Stimulated activated CD4-positive, alpha-beta T cell treated with anti-CD3 and anti-CD28 coated beads, TNF-alpha, amount 100 ng/mL, for 24 hours (primary cell): ENCODE measurements at places on chromosomes 7 and 10.

GRCh38 chr10:132245056-132245455, 58.3 kb downstream of the DPYSL4 start:
- no peak for DNase-seq

- DNase-seq: no peak
These were observed 128.3 kb downstream of the NEBL start for GRCh38 chr10:20768843-20769242.

DNA sequence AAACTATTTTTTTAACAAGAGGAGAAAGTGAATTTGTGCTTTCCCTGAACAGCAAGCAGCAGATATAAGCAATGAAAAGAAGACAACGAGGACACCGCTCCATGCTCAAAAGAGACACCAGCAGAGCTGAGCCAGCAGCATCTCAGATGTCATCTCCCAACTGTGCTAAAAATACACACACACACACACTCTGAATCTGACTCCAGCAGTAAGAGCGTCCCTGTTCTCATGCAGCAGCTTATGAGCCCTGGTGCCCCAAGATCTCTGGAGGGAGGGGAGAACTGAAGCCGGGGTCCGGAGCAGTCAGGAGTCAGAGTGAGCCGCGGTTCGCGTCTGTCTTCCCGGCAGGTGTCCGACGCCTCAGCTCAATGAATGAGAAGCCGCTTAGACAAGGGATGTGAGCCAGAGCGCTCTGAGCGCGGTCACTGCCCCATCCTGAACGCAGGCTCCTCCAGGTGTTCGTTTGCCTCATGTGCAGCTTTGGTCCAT, 49.2 kb downstream of the SVIL start:
- DNase-seq: no peak

- no peak for DNase-seq
These were observed 247.5 kb downstream of the KLF6 start for GRCh38 chr10:3537518-3537917.

DNA sequence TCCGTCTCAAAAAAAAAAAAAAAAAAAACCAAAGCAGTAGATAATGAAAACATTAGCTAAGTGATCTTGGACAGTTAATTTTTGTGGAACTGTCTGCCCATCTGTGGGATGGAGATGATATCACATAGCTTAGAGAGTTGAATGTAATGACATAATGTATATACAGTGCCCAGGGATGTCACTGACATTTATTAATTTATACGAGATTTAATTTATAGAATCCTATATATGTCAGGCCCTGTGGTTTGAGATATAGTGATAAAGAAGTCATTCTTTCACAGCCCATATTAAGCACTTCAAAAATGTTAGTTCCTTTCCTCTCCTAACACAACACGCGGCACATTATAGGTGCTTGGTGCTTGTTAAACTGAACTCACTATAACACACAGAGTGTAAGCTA, 4.0 kb downstream of the ENO4 start:
- DNase-seq: no peak

- DNase-seq: no peak
These were observed 49.0 kb upstream of the CALD1 start for GRCh38 chr7:134730411-134730829.

GRCh38 chr7:69213878-69214277, 384.4 kb upstream of the AUTS2 start:
- no peak for DNase-seq

GRCh38 chr10:34912771-34913170, 97.7 kb upstream of the PARD3 start:
- DNase-seq: no peak

DNA sequence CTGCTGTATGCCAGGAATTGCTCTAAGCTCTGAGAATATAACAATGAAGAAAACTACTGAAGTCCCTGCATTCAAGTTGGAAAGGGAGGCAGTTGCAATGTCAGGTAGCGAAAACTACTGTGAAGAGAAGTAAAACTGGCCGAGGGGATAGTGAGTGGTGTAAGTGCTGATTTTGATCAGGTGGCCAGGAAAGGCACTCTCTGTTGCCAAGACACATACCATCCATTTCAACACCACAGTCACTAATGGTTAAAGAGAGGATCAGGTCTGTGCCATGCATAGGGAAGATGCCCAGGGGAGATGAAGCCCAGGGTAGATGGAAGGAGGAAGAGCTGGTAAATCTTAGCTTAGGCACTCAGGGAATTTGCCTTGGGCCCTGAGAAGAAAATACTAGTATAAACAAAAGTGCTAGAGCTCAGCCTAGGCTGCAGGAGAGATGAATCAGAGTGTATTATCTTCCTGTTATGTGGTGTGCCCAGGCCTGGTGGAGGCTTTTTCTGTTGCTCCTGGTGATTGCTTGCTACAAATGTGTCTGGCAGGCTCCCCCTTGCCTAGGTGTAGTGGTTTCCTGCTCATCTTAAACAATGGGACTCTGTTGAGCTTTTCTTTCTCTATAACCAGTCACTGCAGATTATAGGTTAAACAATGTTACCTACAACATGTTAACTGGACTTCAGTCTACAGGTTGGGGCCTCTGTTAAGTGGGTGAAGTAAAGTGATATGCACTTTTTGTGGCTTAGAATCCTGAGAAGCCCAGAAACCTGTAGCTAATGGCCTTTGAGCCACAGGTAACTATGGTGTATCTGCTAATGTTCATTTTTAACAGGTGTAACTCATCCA, 125.5 kb downstream of the LRRC4 start:
- DNase-seq: no peak

DNA sequence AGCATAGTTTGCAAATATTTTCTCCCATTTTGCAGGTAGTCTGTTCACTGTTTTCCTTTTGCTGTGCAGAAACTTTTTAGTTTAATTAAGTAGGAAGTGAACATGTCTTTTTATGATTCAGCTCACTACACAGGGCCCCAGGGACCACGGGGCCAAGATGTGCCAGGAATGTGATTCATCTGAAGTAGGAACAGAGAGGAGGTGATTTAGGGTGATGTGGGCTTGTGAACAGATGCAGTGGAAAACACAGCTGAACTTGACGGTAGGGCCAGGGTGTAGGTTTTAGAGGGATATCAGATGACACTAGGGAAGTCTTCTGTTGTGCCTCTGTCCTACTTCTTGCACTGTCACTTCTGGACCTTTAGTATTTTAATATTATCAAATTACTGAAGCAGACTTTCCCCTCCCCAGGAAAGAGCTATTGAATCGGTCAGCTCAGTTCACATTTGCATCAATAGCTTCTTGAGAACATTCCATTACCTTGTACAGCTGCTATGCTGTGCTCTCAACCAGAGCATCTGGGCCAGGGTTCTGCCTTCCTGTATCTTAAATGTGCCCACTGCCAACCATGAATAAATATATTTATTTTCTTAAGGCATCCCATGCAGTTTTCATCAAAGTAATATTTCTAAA, 96.9 kb downstream of the OSBPL3 start:
- no peak for DNase-seq

DNA sequence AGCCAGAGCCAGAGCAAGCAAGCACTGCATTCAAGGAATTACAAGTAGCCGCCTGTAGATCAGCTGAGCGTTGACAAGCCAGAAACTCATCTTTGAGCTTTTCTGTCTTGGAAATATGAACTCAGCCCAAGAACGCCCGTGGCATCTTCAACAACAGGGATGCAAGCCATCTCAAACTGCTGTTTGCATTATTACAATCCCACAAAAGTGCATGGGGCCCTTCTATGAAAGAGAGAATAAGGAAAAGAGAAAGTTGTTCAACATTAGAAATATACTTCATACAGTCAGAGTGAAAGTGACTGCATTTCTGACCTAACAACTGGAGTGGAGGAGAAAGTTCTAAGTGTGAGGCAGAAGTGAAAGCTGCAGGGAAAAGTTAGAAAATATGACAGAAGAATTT, 6.5 kb downstream of the SGCE start:
- DNase-seq: no peak

GRCh38 chr10:115814542-115814941, 458.5 kb downstream of the GFRA1 start:
- no peak for DNase-seq

DNA sequence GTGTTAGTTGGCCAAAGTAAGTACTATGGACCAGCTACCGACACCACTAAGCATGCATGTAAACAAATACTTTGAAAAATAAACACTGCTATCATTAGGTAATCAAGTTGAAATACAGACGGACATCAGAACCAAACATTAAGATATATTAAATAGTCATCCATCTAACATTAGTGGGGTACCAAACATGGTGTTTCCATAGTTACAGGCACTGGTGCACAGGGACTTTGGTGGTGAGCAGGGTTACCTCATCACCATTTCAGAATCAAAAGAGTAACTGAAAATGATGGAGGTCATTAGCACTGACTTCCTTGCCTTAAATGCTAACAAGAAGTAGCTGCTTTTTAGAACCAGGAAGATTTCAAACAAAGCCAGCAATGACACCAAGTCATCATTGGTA, 23.9 kb downstream of the EBLN1 start:
- no peak for DNase-seq

DNA sequence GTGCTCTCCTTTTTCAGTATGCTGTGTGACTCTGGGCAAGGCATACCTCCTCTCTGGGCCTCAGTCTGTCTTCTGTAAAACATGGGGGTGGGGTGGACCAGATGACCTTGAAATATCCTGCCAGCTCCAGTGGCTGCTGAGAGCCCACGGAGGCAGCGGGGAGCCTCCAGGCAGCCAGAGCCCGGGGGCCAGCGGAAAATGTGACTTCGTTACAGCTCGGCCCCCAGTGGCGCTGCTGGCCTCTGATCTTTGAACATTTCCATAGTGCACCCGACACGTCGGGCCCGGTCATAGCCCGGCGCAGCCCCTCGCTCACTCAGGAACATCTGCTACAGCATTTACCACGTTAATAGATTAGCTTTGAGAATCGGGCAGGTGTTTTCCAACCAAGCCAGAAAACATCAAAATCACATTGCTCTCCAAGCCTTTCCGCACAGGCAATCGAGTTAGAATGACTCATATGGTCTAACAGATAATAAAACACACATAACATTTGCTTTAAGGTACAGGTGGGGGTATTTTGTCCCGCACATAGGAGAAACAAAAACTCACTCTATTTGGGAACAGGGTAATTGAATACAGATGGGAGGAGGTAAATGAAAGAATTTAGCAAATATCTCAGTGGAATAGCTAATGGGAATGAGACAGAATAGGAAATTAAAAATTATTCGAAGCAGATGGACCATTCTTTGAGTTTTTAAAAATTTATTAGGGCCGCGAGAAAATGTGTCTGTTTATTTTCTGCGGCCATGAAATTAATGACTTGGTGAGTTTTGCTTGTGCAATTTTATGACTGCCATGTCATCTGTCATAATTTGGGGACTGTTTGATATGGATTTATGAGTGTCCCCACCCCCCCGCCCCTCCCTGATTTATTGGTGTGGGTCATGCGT, 26.3 kb upstream of the COMTD1 start:
- no peak for DNase-seq

- DNase-seq: no peak
These were observed 503.9 kb upstream of the IGFBP3 start for GRCh38 chr7:46424934-46425333.

DNA sequence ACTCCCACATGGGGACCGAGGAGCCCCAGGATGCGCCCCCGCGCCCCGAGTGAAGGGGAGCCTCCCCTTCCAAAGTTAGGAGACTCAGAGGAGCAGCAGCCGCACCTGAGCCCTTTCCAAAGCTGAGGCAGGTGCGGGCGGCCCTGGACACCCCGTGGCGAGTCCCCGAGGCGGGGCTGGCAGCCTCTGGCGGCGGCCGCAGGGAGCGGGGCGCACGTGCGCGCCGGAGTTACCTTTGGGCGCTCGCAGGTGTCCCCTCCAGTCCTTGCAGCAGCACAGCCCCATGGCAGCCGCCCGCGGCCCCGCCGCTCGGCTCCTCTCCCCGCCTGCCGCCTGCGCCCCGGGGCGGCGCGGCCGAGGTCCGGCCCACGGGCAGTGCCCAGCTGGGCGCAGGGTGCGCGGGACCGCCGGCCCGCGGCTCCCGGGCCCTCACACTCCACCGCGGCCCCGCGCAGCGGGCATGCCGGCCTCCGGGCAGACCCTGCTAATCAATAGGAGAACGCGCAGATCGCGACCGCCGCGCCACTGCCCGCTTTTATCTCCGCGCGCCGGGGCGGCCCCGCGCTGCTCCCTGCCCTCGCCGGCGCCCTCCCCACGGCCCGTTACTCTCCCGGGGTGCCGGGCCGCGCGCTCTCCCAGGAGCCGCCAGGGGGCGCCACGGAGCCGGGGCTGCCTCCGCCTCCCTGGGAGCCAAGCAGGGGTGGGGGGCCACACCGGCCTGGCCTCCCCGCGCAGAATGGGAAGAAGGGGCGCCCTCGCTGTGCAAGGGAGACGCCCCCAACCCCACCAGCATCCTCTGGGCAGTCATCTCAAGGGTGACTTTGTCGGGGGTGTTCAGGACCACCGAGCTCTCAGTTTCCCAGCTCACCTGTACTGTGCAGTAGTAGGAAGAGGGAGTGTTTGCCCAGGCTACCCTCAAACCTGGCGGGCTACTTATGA, 80.8 kb downstream of the ARHGAP22 start:
- no peak for DNase-seq

GRCh38 chr10:95236068-95236903, 42.2 kb downstream of the ACSM6 start:
- DNase-seq: no peak

DNA sequence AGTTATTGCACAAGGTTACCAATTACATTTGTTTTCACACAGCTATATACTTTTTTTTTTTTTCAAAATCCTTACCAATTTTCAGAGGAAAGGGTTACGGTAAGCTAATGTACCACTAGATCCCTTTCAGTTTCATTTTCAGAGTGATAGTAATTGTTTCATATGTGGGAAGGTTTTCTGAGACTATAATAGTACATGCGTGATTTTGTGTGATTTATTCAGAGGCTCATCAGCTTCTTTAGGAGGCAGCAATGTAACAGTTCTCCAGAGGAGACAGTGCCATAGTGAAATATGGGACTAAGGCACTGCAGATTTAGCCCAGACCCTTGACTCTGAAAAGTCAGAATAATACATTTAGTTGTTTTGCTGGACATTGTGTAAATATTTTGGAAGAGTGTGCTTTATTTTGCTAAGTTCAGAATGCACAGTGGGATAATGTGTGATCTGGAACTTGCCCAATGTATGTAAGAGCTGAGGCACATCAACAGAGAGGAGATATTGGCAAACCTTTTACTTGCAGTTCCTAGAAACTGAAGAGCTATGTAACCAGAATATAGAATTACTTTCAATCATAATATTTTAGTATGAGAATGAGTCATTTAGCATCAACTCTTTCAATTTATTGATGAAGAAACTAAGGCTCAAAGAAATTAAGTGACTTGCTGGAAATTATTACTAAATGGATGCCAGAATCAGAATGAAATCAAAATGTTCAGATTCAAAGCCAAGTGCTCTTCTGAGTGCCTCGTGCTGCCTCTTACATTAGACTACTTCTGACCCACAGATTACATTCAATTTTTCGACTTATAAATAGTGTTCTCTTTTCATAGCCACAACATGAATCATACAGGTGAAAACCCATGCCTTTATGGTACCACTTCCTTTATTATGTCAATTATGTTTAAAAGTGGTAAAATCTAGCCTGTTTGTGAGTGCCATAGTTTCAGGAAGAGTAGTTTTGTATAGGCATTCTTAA, 207.7 kb upstream of the TEX47 start:
- no peak for DNase-seq

- no peak for DNase-seq
These were observed 38.3 kb downstream of the LYZL2 start for GRCh38 chr10:30591249-30591670.

- no peak for DNase-seq
These were observed 76.7 kb upstream of the SFMBT2 start for GRCh38 chr10:7487528-7487927.

- DNase-seq: no peak
These were observed 1.1 kb upstream of the AQP1 start for GRCh38 chr7:30910411-30911073.
